NCI-H2081 treated with DMSO at 0.1 percent for 48 hours (cell line): ENCODE measurements at places on chromosomes 6 and 20.

DNA sequence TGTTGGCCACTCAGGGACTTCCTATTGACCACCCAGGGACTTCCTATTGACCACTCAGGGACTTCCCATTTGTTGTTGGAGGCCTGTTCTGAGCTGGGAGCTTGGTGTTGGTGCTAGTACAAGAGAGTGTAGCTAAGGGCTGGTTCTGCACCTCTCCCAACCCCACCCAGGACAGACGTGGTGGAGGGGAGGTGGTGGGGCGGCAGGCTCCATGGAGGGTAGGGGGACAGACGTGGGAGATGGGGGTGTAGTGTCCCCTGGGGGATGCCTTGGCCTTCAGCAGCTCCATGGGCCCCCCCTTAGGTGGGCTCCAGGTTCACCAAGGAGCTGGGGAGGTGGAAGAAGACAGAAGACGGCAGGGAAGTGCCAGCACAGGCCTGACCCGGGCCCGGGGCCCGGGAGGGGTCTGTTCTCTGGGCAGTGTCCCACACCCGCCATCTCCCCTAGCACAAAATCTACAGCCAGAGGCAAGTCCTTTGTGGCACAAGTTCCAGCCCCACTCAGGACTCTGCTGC, 33.9 kb downstream of the CHRNA4 start:
- no peak for DNase-seq

- no peak for DNase-seq
Observed at GRCh38 chr20:53878262-53879047, 191.9 kb downstream of the BCAS1 start.

GRCh38 chr6:79269877-79270276, 35.4 kb upstream of the HMGN3 start:
- DNase-seq = no peak

- DNase-seq = no peak
Observed at GRCh38 chr20:49868964-49869363, 46.4 kb downstream of the SPATA2 start.

- no peak for DNase-seq
Observed at GRCh38 chr20:52751571-52751970, 220.6 kb upstream of the TSHZ2 start.

DNA sequence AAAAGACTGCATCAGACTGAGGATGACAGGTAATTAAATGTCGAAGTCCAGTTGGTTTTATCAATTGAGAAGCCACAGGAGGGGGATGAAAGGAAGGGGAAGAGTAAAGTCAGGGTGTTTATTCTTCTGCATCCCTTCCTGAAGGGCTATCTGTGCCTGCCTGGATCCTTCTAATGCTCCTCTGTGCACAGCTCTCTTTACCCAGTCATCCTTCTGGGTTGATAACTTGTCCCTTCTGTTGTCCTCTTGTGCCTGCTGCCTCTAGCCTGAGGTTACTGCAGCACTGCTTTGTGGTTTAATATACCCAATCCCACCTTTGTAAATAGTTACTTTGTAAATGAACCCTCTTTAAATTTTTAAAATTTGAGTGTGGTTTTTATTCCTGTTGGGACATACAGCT, 1127.3 kb downstream of the EPHA7 start:
- DNase-seq = no peak

DNA sequence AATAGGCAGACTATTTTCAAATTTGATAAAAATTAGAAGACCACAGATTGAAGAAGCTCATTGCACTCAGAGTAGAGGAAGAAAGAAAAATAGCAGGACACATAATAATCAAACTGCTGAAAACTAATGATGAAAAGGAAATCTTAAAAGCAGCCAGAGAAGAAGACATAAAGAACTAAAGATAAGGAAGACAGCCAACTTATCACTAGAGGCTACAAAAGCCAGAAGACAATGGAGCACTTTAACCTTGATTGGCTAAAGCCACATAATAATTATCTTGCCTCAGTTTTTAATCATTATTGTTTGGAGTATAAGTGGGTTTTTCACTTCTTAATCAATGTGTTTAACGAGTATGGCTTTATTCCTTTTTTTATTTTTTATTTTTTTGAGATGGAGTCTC, 397.6 kb downstream of the RNF144B start:
- no peak for DNase-seq

DNA sequence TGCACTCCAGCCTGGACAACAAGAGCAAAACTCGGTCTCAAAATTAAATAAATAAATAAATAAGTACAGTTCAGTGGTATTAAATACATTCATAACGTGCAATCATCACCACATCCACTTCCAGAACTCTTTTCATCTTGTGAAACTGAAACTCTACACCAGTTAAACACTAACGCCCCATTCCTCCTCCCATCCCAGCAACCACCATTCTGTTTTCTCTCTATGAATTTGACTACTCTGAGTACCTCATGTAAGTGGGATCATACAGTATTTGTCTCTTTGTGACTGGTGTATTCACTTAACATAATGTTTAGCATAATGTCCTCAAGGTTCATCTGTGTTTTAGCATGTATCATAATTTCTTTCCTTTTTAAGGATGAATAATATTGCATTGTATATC, 29.1 kb upstream of the SCML4 start:
- DNase-seq = no peak

DNA sequence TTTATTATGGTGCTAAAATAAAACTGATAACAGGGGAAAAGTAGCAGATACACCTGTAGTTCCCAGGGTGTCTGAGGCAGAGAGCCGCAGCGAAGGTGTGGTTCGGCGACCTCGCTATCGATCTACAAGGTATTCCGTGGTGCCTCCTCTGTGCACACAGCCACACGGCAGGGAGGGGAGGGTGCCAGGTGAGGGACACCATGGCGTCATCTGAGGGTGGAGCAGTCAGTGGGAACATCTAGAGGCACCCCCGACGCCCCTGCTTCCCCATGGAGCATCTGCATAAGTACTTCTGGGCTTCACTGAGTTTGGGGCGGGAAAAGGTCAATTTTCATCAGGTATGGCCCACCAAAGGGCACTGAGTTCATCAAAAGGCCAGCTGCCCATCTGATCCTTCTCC, 243.3 kb downstream of the TAF4 start:
- no peak for DNase-seq

DNA sequence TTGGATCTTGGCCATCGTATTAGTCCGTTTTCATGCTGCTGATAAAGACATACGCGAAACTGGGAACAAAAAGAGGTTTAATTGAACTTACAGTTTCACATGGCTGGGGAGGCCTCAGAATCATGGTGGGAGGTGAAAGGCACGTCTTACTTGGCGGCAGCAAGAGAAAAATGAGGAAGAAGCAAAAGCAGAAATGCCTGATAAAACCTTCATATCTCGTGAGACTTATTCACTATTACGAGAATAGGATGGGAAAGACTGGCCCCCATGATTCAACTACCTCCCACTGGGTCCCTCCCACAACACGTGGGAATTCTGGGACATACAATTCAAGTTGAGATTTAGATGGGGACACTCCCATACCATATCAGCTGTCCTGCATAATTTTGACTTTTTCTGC, 20.1 kb upstream of the REPS1 start:
- no peak for DNase-seq

DNA sequence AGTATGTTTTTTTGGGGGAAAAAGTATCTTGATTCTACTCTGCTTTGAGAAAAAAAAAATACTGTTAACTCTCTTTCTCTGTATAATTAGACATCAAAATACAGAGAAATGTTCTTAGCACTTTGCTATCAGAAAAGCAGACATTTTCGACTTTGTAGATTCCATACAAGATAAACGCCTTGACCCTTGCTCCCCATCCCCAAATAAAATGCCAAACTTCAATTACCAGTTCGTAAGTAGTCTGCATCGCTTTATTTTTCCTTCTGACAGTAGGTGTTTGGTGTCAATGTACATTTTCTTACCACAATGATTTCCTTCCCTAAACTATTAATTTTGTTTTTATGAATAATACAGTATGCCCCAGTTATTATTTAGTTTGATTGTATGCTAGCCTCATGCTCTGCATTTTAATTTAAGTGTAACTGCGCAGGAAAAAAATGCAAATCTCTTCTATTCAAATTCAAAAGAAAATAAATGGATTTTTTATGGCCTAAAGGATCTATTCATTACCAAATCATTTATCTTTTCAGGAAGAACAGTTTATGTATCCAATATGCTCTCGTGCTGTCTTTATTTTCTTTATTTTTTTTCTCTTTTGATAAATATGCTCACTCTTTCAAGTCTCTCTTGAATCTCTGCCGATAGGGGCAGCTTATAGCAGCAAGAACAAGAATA, 84.8 kb upstream of the ZNF217 start:
- DNase-seq = no peak

DNA sequence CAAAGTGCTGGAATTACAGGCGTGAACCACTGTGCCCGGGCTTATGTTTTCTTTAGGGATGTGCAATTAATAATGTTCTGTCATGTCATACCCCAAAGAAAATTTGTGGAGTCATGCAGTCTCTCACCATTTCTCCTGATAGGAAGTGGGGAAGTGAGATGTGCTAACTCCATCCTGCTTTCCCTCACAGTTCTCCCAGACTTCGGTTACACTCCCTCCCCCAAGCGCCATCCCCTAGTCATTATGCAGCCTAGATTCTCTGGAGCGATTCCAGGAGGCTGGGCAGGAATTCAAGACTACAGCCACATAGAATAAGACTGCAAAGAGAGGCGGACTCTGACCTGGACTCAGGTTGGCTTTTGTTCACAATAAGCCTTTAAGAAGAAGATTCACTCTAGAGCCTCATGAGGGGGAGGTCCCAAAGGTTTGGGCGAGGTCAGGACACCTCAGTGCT, 271.4 kb downstream of the ALDH8A1 start:
- DNase-seq = no peak

DNA sequence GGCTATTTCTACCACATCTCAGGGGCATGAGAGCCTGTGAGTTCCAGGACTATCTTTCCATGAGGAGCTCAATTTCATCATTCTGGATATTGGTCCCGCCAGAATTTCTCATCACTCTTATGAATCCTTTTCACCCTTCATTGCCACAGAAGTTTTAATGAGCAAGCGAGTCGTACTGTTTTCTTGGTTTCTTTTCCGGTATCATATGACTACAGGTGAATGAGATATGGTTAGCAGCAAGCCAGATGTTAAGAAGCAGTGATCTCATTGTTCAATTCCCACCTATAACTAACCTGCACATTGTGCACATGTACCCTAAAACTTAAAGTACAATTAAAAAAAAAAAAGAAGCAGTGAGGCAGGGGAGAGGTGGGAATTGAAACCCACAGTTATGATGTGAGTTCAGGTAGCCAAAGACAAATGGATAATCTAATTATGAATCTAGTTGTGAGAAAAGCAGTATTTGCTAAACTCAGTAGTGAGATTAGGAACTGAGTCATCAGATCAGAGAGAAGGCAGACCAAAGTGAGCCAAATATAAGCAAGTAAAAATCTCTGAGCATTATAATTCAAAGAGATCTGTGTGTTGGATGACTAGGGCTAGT, 78.0 kb upstream of the ELOVL5 start:
- no peak for DNase-seq

GRCh38 chr20:10715035-10715434, 41.2 kb upstream of the JAG1 start:
- DNase-seq = no peak

GRCh38 chr6:15147827-15148226, 98.0 kb upstream of the JARID2 start:
- no peak for DNase-seq

GRCh38 chr6:146553377-146554135, 9.9 kb downstream of the RAB32 start:
- DNase-seq = no peak

- no peak for DNase-seq
Observed at GRCh38 chr6:28486988-28487742, 28.4 kb downstream of the GPX6 start.

DNA sequence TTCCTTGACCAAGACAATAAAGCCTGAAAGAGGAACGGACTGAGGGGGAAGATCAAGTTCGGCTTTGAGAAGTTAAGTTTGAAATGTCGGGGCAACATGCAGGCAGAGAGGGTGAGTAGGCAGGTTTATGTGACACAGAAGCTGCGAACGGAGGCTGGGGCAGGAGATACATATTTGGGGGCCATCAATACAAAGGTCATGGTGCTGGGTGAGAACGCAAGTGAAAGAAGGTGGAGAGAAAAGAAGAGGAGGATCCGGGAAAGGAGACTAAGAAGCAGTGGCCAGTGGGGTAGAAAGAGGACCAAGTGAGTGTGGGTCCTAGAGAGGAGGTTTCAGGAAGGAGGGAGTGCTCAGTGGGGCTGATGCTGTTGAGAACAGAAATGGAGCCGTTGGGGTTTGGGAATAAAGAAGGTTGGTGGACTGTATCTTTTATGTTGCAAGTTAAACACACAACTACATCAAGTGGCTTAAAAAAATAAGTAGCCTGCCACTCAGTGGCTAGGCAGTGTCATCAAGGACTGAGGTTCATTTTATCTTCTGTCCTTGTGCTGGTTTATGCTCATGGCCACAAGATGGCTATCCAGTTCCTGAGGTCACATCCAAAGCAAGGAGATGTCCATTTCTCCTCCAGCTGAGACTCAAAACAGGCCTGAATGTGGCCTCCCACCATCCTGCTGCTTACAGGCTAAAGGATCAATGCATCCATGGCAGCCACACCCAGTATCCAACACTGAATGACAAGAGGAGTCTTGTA, 1.7 kb upstream of the BLCAP start:
- DNase-seq = no peak

GRCh38 chr20:48238326-48238725, 453.0 kb upstream of the SULF2 start:
- no peak for DNase-seq

GRCh38 chr6:20487669-20488375, 46.4 kb upstream of the CDKAL1 start:
- no peak for DNase-seq

- no peak for DNase-seq
Observed at GRCh38 chr6:74840953-74841352, 364.9 kb downstream of the COL12A1 start.

- no peak for DNase-seq
Observed at GRCh38 chr6:64679416-64679815, 1027.6 kb downstream of the EYS start.

DNA sequence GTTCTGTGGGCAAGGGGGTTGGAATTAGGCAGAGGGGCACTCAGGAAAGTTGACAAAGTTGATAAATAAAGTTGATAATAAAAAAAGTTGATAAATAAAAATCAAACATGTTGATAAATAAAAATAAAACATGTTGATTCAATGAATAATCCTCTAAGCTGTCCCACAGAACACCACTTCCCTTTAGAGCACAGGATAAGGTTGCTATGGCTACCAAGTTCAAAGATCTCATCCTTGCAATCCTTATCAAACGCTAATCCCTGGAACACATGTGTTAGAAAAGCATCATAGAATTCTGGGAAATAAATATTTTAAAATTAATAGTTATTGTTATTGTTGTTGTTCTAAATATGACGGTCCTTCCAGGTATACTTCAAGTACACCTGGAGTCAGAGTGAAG, 33.9 kb downstream of the MBOAT1 start:
- DNase-seq = no peak

DNA sequence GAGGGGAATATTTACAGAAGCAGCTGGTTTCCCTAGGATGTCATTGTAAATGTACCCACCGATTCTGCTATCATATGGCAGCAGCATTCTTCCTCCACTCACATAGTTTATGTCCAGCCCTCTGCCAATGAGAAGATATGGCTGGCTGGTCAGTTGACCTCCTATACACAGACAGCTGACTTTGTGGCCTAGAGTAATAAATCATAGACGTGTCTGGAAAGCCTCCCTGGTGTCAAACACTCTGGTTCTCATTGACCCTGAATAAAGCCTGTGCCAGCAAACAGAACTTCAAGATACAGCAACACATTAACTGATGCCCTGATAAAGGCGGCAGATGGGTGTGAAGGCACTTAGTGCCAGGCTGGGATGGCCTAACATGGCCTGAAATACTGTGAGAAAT, 52.6 kb downstream of the GPR63 start:
- no peak for DNase-seq
